Psoas muscle (tissue), 8 donors: ENCODE measurements at places on chromosomes 7 and 10.

DNA sequence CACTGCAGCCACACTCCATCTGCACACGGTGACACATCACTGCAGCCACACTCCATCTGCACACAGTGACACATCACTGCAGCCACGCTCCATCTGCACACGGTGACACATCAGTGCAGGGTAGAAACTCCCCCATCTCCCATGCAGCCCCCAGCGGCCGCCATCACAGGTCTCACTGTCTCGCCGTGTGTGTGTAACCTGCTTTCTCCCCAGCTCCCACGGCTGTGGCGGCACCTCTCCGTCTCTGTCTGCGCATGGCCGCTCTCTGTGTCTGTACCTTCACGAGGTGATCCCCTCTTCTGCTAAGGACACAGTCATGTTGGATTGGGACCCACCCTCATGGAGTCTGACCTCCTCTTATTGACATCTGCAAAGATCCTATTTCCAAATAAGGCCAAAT, 527.4 kb downstream of the PTPRN2 start:
- no peaks in the 10 kb centered on the region for H3K36me3 ChIP-seq
- no peaks in the 10 kb centered on the region for H3K27me3 ChIP-seq
- no peak overlapping the region for H3K27ac ChIP-seq
- DNase-seq, result no peak
- no peak overlapping the region for H3K4me3 ChIP-seq

DNA sequence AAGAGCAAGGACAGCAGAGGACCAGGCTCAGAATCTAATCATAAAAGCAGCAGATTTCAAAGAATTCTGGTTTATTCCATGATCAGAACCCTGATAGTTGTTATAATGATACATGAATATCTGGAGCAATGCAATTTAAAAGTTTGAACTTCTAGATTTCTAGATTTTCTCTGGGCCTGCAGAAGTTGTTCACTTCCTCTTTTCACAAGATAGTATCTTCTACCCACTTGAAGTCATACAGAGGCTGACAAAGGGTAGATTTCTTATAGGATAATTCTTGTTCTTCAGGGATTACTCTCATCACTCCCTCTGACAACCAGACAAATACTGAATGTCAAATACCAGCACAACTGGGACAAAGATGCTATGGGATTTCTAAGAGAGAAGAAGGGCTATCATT, 320.0 kb upstream of the ETV1 start:
- no peaks in the 10 kb centered on the region for H3K27me3 ChIP-seq
- DNase-seq, result no peak
- H3K36me3 ChIP-seq, result no peaks in the 10 kb centered on the region
- H3K27ac ChIP-seq, result no peak overlapping the region
- H3K4me3 ChIP-seq, result no peak overlapping the region

DNA sequence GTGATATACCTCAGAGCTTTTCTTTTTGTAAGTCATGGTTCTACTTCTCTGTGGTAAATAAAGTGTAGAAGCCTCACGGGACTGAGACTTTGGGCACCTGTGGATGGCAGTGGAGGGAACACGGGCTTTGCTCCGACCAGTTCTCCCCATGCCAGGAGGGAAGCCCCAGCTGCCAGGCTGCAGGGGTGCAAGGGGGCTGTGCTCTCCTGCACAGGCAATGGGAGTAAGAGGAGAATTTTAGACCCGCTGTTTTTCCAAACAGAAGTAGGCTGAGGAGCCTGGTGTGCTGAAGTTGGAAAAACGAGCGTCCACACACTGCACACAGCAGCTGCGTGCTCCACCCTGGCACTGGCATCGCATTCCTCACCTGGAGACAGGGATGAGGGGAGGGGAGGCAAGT, 282.4 kb downstream of the TNS3 start:
- no peaks in the 10 kb centered on the region for H3K27me3 ChIP-seq
- H3K4me1 ChIP-seq, result peaks cover 14% of the 10 kb centered on the region

- DNase-seq, result no peak
- no peaks in the 10 kb centered on the region for H3K27me3 ChIP-seq
- no peak overlapping the region for H3K4me3 ChIP-seq
- H3K36me3 ChIP-seq, result peaks cover 21% of the 10 kb centered on the region
These were observed 24.3 kb upstream of the DNAJB12 start for GRCh38 chr10:72379062-72379461.
